Muscle of leg (tissue), 16 donors: ENCODE measurements at places on chromosomes 11 and 22. TPM values are rescaled to one million over a fixed set of nuclear protein-coding genes. Genes with fewer than 3 reads are reported as not detected.

DNA sequence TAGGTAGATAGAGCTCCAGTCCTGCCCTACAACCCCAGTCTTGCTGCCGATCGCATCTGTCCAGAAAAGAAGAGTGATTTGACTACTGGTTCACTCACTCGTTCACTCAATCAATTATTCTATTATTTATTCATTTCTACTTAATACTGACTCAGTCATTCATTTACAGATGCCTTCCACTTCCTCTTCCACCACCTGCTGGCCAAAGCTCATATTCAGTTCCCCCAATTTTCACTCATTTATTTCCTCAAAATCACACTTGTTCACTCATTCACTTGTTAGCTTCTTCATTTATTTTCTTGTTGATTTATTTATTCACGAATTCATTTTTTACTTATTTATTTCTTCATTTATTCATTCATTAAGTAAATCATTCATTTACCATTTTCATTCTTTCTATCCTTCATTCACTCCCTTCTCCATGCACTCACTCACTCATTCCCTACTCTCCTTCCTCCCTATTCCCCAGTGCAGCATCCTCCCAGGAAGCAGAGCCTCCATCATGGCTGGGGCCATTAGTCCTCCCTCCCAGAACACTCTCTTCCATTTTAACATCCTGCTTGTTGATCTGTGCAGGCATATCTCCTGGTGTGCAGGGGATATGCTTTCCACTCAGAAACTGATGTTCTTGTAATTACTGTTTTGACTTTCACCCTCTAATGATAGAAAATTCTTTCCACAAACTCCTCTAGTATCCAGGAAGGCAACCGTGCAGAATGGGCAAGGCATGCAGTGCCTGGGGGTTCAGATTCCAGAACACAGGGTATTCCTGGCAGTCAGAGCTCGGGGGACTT is 281.0 kb downstream of the TENM4 start:
- no peak for DNase-seq

DNA sequence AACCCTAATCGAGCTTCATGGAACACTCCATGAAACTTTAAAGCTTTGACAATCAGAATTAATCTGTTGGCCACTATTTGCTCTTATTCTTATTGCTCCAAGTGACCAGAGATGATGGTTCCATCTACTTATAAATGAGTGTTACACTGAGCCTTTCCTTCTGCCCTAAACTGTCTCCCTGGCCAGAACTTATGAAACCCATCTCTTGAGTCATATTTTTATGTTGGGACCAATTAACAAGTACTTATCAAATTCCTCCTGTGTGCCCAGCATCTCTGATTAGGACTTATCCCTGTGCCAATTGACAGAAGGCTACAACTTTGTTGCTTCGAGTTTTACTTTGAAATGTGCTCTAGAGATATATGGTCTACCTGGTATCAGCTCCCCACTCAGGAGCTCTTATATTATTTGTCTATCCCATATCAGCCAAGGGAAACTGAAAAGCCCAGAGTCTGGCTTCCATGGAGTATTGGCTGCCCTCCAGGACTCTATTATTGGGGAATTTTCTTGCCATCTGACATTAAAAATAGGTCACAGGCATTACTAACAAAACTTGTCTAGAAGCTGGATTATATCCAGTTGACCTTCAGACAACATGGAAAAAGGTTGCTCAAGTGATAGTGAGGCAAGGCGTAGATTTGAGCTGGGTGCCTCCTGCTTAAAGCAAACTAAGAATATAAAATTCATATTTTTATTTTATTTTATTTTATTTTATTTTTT is 8.8 kb downstream of the KREMEN1 start:
- no peak for DNase-seq

DNA sequence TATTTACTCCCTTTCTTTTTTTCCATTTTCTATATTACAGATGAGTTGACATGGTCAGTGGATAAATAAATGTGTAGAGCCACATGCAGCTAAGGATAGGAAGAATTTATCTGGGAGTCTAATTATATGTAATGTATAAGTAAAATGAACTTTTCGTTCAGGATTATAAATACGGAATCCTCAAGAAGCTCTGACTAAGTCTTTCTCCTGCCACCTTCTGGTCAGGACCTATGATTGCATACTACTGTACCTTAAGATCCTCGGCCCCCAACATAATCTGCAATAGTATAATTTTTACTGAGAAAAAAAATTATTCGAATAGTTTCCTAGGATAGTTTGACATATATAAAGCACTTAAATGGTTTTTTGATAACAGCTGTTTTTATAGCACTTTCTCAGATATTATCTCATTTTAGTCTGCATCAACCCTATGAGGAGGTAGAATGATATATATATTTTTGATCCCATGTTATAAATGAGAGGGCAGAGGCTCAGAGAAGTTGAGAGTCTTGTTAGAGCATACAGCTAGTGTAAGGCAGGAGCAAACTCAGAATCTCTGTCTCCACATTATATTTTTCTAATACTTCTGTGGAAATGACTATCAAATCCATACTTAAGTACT is 36.1 kb downstream of the CCDC90B start:
- peak; percentile 48 for DNase-seq

Gene ARSA
- total RNA-seq: 8.4 TPM

Gene KREMEN1
- 44.9 TPM for total RNA-seq

Gene GAL3ST1
- total RNA-seq: 3.0 TPM

Gene CDCA5
- 6.6 TPM for total RNA-seq

- DNase-seq: no peak
Measured at GRCh38 chr11:87454241-87454640, 416.5 kb downstream of the TMEM135 start.

DNA sequence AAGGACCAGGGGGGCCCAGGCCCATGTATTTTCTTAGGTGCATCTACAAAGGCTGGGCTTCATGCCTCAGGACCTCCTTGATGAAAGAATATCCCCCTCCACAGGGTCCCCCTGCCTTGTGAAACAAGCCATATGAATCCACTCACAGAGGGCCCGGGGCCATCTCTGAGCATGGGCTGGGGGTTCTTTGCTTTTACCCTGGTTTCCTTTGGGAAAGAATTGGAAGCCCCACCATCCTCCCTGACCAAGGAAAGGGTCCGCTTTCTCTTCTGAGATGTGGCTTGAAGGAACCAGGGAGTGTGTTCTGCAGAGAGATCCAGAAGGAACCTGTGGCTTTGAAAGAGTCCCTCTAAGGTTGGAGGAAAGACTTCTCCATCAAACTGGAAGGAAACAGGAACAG is 9.2 kb upstream of the ANO1 start:
- no peak for DNase-seq

Gene BTBD18
- not detected for total RNA-seq

Gene SYT8
- total RNA-seq: 0.27 TPM
